ENCODE measurements at places on chromosomes 3 and 15.

DNA sequence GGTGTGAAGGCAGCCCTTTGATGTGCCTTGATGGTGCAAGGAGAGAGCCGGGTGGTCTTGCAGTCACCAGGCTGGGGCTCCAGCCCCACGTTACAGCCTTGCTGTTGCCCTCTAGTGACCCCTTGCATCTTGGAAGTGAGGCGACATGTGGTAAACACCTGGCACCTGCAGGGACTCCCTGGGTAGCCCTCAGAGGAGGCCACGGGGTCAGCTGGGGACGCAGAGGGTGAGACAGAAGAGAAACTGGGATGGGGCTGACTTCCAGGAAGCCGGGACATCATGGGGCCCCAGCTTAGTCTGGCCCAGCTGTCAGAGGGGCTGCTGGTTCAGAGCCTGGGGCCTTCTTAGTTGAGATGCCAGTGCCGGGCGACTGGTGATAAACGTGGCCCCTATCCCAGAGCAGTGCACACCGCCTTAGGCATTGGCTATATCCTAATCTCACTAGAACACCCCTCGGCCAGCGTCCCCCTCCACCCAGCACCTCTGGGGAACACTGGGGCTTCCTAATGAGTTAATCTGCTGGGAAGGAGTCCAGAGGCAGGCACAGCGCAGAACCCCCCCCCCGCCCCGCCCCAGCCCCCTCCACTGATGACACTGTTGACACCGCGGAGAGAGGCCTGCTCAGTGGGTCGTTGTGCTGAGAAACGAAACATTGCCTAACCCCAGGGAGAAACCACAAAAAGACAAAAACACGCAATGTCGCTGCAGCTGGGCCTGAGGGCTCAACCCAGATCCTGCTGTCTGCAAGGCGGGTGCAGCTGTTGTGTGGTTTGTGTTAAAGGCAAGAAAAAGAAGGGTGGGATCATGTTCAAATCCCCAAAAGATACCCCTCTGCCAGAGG lies 60.5 kb upstream of the KLF13 start:
- no peak for DNase-seq

- no peak for DNase-seq
Observed at GRCh38 chr3:114179575-114179974, 723 bp upstream of the DRD3 start.

DNA sequence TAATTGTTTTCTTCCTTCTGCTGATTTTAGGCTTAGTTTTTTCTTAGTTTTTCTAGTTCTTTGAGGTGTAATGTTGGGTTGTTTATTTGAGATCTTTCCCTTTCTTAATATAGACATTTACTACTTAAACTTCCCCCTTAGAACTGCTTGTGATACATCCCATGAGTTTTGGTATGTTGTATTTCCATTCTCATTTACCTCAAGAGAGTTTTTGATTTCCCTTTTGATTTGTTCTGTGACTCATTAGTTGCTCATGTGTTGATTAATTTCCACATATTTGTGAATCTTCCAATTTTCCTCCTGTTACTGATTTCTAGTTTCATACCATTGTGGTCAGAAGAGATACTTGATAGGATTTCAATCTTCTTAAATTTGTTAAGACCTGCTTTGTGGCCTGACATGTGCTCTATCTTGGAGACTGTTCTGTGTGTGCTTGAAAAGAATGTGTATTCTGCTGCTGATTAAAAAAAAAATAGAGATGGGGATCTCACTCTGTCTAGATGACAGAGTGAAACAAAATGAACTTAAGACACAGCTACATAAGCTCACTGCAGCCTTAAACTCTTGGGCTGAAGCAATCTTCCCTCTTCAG lies 22.3 kb downstream of the GRM2 start:
- peak; percentile 54 for DNase-seq

DNA sequence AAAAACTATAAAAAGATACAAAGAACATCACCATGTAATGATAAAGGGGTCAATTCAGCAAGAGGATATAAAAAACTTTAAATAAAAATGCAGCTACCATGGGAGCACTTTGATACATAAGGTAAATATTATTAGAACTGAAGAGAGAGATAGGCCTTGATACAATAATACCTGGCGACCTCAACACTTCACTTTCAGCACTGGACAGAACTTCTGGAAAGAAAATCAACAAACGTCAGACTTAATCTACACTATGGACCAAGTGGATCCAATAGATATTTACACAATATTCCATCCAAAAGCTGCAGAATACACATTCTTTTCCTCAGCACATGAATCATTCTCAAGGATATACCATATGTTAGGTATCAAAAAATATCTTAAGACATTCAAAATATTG lies 42.0 kb downstream of the WDR49 start:
- DNase-seq: no peak

- DNase-seq: peak; percentile 17
Observed at GRCh38 chr3:62562017-62562416, 188.7 kb upstream of the FEZF2 start.

GRCh38 chr3:129123314-129124060 lies 1.9 kb upstream of the RAB43 start:
- no peak for DNase-seq

DNA sequence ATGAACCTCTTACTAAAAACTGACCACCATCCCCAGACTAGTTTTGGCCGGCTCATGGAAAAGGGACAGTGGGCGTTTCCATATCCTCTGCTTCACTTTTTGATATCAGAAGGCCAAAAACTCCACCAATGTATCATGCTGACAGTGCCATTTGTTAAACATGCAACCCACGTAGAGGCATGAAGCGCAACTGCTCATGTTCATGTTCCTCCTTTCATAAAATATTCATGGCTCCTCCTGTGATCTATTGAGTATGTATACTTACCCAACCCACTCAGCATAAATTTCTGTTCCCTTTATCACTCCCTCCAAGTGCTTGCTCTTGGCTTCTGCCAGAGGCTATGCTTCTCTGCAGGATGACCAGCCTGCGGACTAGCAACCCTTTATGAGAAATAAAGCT lies 58.7 kb upstream of the TGFBR2 start:
- DNase-seq: no peak

GRCh38 chr15:80608688-80609087 lies 86.4 kb upstream of the ABHD17C start:
- peak; percentile 55 for DNase-seq

GRCh38 chr15:101810876-101811275 lies 1.1 kb upstream of the OR4F15 start:
- DNase-seq: no peak

GRCh38 chr3:160569894-160570652 lies 4.7 kb upstream of the KPNA4 start:
- no peak for DNase-seq

- no peak for DNase-seq
Observed at GRCh38 chr3:143337387-143337786, 217.8 kb downstream of the CHST2 start.

GRCh38 chr3:151875759-151876158 lies 2.3 kb downstream of the SUCNR1 start:
- DNase-seq: no peak

DNA sequence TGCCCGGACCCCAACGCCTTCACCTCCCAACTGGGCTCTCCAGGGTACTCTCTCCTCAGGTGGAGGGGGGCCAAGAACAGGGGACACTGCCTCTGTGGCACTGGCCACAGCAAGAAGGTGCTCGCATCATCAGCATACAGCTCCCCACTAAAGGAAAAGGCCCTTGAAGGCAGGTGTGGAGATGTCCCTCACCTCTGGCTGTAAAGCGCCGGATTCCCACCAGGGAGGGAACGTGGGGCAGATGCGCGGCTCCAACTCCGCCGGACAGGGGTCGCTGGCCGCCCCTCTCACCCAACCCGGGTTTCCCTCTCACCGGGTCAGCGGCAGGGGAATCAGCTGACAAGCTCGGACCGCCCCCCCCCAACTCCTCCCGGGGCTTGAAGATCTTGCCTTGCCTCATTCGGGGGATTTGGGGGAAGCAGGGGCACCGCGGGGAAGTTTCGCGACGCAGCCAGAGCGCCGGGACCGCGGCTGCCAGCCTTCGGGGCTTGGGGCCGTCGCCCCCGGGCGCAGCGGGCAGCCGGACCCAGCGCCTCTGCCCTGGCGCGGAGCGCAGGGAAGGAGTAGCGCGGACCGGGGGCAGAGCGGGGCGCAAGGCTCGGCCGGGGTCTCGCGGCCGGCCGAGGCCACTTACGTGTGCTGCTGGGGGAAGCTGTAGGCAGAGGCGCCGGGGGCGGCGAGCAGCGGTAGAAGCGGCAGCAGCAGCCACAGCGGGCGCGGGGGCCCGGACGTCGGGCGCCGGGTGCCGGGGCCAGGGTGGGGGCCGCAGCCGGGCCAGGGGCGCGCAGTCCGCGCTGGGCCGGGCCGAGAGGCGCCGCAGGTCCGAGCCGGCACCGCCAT lies 630 bp downstream of the CACNA2D2 start:
- DNase-seq: no peak

GRCh38 chr15:85582131-85583079 lies 202.0 kb downstream of the AKAP13 start:
- DNase-seq: no peak

GRCh38 chr3:21979706-21980105 lies 228.7 kb upstream of the ZNF385D start:
- DNase-seq: no peak

GRCh38 chr3:172062761-172063160 lies 23.4 kb downstream of the FNDC3B start:
- DNase-seq: no peak

DNA sequence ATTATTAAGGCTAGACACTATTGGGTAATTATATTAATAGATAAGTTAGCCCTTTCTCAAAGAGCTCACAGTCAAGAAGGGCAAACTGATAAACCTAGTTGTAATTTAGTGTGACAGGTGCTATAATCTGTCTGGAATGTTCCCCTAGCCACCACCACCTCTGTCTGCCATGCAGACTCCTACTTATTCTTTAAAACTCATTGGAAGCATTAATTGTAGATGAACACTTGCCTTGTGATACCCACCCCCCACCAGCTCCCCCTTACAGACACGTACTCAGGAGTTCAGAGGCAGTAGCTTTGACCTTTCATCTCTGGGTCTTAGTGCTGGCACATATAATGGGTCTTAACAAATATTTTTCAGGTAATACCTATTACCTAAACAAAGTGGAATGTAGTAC lies 195.9 kb downstream of the TP63 start:
- DNase-seq: no peak

GRCh38 chr15:96424674-96425073 lies 94.2 kb downstream of the NR2F2 start:
- DNase-seq: no peak

DNA sequence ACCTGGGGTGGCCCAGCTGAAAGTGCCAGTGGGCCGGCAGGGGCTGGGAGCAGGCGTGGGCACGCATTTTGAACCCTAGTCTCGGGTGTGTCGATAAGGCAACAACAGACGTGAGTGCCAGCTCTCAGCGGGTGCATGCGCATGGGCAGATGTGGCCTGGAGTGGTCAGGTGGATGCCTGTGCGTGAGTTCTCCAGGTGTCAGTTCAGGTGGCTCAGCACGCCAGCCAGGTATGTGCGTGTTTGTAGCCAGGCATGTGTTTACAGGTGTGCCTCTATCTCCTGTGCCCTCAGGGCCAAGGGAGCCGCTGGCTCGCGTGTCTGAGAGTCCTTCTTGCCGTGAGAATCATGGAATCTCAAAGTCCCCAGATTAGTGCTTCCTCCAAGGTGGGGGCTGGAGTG lies 14.8 kb downstream of the CYP1A2 start:
- DNase-seq: peak; percentile 78

- DNase-seq: no peak
Observed at GRCh38 chr3:183350164-183350563, 78.3 kb downstream of the MCF2L2 start.

- no peak for DNase-seq
Observed at GRCh38 chr3:98807561-98807960, 44.4 kb downstream of the ST3GAL6 start.

DNA sequence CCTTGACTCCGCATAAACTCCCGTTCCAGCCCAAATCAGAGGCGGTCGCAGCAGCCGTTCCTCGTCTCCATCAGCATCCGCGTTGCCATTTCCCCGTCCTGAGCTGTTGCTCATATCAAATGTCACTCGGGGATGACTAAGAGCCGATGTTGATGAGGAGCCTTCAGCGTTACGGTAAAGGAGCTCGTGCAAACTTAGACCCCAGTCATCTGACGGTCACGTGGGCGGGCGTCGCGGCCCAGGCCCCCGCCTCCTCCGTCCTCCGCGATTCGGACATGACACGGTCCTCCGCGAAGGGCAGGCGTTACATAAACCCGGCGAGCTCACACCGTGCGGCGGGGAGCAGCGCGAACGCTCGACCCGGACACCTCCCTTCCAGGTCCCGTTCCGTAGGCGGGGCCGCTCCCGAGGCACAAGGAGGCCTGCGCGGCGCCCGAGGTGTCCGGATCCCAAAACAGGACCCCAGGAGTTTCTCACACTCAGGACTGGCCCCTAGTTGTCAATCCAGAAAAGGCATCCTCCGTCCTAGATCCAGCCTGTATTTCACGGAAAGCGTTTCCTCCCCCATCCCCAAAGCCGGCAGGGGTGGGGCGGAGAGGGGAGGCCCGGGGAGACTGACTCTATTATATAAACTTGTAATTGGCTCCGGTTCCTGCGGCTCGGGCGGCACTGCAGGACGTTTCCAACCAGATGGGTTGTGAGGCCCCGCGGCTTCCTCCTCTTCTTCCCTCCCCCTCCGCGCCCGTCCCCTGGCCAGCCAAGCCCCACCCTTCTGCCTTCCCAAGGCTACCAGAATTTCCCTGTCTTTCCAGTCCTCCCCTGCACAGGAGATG lies 100.0 kb upstream of the IGF1R start:
- peak; percentile 30 for DNase-seq

DNA sequence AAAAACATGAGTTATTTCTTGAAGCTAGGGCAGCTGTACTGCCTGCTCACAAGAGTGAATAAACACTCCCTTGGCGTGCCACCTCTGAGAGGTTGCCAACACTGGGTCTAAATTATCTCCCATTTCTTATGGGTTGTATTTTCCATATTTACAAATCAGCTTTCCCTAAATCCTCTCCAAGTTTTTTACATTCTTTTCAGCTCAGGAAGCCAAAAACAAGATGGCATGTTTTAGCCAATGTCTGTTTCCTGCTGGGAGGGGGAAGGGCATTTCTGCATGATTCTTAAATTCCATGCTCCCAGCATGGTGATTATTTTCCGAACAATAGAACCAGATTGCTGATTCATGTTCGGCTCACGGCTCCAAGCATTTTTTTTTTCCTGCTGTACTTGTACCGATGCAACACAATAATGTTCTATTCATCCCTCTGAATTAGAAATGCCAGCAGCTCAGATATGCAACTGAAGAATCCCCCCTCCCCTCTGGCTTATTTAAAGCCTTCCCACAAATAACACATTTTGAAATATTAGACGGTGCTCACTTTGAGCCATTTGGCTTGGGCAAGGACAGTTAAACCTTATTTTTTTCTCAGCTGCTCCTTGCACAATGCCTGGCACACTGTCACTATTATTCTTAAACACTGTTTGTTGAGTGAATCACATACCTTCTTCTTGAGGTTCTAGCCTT lies 252.5 kb downstream of the THRB start:
- no peak for DNase-seq

All from keratinocyte (primary cell).